Stimulated activated CD8-positive, alpha-beta memory T cell treated with anti-CD3 and anti-CD28 coated beads, Interleukin-7, amount 100 ng/mL, for 1 hour (primary cell): ENCODE measurements at places on chromosomes 5 and 9.

GRCh38 chr9:18982262-18982620 is 50.8 kb downstream of the SAXO1 start:
- no peak for DNase-seq

GRCh38 chr5:165616490-165617405 is 2111.3 kb downstream of the MAT2B start:
- DNase-seq, result no peak

- DNase-seq, result no peak
These were observed 369.6 kb downstream of the IRX2 start for GRCh38 chr5:2381861-2382260.

- no peak for DNase-seq
These were observed 90.9 kb downstream of the KIF4B start for GRCh38 chr5:155104441-155104840.

DNA sequence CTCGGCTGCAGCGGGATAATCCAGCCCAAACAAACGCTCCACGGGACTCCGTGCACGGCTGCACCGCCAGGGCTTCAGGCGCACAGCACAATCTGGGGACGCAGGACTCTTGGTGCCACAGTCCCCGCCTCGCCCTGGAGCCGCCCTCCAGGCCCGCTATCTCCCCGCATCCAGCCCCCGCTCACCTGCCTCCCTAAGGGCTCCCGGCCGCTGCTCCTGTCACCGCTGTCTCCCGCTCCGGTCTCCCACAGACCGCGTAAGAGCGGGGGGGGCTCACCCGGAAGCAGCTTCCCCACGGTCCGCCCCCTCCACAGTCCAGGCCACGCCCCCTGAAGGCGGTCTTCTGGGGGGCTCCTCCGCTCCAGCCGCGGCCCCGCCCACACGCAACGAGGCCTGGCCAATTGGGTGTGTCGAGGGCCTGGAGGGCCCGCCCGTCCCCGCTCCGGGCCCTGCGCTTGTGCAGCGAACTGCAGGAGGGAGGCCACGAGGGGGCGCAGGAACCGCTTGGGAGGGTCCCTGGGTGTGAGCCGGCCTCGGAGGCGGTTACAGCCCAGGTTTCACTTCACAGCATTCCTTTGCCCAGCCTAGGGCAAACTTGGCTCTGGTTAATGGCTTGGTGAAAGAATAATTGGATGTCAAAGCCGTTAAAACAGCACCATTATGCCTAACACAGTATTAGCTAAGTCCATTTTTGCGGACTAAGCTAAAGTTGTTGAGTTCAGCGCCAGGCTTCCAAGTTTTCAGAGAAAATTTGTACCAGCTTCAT is at the start of gene ALAD:
ALAD (minus strand) TSS at position 258 of the 766 bp plus-strand sequence. CDS start 7,725 bp downstream, outside the sequence.
- peak; percentile 99 for DNase-seq

GRCh38 chr5:149161026-149161687 is 19.9 kb downstream of the ABLIM3 start:
- no peak for DNase-seq

DNA sequence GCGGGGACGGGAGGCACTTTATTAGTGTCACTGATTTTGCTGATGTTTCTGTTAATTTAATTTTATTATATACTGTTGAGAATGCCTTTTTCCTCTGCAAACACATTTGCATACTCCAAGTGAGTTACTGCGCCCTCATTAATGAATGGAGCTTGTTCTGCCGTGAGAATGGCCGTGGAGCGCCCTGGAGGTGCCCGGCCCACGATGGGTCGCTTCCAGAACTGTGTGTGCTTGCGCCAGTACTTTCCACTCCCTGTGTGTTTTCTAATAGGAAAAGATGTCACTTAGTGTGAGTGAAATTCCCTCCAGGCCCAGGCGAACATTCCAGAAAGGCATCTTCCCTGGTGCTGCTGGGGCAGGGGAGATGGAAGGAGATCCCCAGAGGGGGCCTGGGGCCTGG is 30.1 kb downstream of the NDUFS6 start:
- no peak for DNase-seq

DNA sequence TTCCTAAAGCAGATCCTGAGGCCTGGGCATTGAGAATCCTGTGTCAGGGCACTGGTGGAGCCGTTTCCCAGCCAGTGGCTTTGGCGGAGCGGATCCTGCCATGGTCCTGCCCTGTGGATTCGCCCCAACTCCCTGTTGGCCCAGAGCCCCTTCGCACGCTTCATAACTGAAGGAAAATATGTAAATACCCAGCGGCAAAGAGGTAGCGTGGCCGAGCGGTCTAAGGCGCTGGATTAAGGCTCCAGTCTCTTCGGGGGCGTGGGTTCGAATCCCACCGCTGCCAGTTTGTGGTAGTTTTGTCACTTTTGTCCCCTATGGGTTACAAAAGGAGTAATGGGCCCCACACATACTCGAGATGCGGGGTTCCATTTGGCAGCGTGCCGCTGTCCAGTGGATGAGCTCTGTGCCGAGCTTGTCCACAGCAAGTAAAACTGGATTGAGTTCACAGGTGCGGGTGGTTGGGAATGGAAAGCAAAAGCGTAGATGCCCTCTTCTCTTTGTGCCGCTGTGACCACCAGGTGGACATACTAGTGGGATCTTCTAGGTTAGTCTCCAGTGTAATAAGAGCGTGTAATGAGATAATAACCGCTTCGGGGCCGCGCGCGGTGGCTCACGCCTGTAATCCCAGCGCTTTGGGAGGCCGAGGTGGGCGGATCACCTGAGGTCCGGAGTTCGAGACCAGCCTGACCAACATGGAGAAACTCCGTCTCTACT is 17.3 kb downstream of the TRIM7 start:
- no peak for DNase-seq

- no peak for DNase-seq
These were observed 9.1 kb downstream of the AK1 start for GRCh38 chr9:127868278-127868902.

- DNase-seq, result no peak
These were observed 123.0 kb upstream of the FSTL4 start for GRCh38 chr5:133735346-133735745.

GRCh38 chr5:170173227-170173626 is 59.6 kb upstream of the C5orf58 start:
- DNase-seq, result no peak

DNA sequence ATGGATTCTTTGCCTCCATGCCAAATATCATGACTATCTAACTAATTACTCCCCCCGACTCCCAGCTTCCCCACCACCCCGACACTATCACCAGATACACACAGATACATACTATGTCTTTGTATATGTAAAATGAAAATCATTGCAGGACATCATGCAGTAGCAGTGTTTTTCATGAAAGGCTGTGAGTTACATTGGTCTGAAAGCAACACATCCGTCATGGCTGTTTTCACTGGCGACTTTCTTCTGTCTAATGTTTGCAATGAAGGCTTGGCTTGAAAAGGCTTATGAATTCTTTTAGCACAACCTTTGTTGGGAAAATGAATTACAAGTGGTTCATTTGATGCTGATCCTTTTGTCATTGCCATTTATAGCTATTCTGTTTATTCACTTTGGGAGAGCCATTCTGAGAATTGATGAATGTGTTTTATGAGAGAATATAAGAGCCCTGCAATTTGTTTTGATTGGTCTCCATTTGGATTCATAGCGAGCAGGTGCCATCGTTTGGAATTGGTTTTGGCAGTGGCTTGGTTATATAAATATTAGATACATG is 103.4 kb downstream of the PIP5K1B start:
- DNase-seq, result no peak

GRCh38 chr9:136338511-136338910 is 11.2 kb downstream of the GPSM1 start:
- DNase-seq, result no peak

- no peak for DNase-seq
These were observed 222.7 kb downstream of the NR3C1 start for GRCh38 chr5:143180751-143181150.

- DNase-seq, result no peak
These were observed 88.6 kb downstream of the PPP2R2B start for GRCh38 chr5:146789712-146790653.

GRCh38 chr9:87564791-87565241 is 67.1 kb downstream of the DAPK1 start:
- DNase-seq, result no peak

- no peak for DNase-seq
These were observed 3.5 kb upstream of the WDR38 start for GRCh38 chr9:124849801-124850200.

GRCh38 chr5:111271885-111272284 is 47.7 kb downstream of the CAMK4 start:
- DNase-seq, result no peak

- no peak for DNase-seq
These were observed 113.5 kb upstream of the PITX1 start for GRCh38 chr5:135147294-135148090.

GRCh38 chr5:148776780-148777179 is 49.6 kb upstream of the ADRB2 start:
- no peak for DNase-seq

- DNase-seq, result no peak
These were observed 62.8 kb upstream of the STC2 start for GRCh38 chr5:173391031-173391430.

GRCh38 chr5:1747803-1748085 is 51.9 kb downstream of the MRPL36 start:
- DNase-seq, result no peak
